Sciatic nerve (tissue), 2 donors: ENCODE measurements at places on chromosomes 4 and X.

DNA sequence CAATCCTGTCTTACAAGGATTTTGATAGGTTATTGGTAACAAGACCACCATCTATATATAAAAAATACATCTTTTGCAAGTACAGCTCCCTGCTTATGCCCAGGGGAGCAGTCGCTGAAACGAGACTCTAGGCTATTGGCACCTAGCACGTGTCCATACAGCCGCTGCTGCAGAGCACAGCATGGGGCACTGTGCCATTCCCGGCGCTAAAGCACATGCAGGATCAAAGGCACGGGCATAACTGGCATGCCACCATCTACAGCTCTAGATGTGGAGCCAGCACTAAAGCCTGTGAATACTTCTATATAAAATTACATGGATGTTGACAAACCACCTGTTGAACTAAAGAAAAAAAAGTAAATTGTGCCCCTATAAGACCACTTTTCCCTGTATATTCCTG lies 144.8 kb downstream of the COL25A1 start:
- no peak for DNase-seq

DNA sequence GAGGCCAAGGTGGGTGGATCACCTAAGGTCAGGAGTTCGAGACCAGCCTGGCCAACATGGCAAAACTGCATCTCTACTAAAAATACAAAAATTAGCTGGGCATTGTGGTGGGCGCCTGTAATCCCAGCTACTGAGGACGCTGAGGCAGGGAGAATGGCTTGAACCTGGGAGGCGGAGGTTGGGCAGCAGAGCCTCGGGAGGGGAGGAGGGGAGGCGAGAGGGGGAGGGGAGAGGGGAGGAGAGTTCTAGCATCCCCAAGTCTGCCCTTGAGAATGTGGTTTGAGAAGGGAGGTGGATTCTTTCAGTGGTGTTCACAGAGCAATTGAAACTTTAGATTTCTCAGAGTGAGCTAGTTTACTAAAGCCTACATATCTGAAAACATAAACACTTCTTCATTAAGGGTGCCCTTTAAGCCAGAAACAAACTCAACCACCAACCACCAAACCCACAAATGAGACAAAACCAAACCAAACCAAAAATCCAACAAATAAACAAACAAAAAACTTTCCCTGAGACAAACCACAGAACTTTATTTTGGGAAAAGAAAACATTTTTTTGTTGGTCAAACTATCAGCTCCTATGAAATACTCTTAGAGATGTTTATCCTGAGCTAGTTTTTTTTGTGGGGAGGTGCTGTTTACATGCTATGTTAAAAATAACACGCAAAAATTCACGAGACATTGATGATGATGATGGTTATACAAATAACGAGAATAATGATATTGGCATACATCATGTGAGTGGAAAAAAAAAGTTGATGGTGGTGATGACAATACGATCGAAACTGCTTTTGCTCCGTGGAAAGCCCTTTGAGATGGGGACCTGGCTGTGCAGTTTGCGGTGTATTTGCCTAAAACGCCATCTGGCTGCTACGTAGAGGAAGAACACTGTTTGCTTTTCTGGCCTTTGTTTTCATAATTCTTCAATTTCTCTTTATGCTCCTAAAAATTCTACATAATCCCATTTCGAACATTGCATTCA lies 98.2 kb upstream of the PRKX start:
- DNase-seq, result no peak

DNA sequence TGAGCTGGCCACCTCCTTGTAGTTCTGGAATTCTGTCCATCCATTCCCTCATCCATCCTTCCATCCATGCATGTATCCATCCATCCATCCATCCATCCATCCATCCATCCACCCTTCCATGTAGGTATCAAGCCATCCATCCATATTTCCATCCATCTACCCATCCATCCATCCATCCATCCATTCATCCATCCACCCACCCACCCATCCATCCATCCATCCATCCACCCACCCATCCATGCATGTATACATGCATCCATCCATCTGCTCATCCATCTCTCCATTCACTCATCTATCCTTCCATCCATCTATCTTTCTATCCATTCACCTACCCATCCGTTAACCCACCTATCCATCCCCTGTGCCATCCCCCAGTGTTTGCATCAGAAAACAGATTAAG lies 153.6 kb upstream of the STX18 start:
- DNase-seq, result no peak

DNA sequence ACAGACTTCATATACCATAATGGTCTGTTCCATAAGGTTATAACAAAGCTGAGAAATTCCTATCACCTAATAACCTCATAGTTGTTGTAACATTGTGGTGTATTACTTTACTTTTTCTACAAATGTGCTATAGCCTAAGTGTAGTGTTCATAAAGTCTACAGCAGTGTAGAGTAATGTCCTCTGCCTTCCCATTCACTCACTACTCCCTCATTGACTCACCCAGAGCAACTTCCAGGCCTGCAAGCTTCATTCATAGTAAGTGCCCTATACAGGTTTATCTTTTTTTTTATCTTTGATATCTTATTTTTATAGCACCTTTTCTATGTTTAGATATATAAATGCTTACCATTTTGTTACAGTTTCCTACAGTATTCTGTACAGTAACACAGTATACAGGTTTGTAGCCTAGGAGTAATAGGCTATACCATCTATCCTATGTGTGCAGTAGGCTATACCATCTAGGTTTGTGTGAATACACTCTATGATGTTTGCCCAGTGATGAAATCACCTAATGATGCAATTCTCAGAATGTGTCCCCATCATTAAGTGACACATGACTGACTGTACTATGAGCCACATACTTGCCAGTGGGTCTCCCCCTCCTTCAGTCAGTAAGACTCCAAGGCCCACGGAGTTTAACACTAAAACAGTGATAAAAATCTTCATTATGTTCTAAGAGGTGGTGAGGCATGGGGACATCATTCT lies 299.9 kb downstream of the UNC5C start:
- no peak for DNase-seq

DNA sequence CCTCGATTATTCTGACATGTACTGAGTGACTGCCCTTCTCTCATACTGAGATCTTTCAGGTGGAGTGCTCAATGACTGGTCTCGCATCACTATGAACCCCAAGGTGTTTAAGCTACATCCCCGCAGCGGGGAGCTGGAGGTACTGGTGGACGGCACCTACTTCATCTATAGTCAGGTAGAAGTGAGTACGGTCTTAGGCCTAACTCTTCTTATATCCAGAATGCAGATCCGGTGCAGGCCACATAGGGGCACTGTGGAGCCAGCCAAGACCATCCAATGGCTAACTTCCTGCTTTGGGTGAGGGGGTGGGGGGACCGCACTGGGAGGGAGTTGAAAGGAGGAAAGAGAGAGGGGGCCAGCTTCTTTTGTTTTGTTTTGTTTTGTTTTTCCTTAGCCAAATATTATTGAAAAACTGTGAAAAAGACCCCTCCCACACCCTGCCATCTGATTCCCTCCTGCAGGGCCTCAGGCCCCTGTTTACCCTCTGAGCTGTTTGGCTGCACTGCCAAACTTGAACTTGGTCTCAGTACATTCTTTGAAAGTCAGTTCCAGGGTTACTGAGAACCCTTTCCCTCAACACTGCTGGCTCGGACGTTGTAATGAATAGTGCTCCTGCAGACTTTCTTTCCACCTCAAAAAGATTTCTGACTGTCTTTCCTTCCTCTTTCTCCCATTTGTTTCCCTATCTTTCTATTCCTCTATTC lies 16.2 kb downstream of the AWAT2 start:
- DNase-seq, result no peak

GRCh38 chr4:23083391-23083790 lies 390.7 kb downstream of the GBA3 start:
- DNase-seq, result no peak

GRCh38 chrX:148930206-148930729 lies 429.9 kb downstream of the AFF2 start:
- no peak for DNase-seq

DNA sequence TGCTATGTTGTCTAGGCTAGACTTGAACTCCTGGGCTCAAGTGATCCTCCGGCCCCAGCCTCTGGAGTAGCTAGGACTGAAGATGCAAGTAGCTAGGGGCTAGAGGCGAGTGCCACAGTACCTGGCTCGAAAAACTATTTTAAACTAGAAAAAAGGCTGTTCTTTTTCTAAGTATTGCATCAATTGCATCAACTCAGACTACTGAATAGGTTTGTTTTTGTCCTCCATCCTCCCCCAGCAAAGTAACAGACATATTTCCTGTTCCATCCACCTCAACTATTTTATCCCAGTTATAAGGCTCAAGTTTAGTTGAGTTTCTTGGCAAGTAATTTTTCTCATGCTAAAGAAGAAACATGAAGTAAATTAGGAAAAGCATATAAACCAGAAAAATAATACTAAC lies 4.1 kb downstream of the SH3RF1 start:
- no peak for DNase-seq

GRCh38 chr4:2320152-2320551 lies 58.2 kb upstream of the MXD4 start:
- peak; percentile 39 for DNase-seq

- DNase-seq, result no peak
Measured at GRCh38 chrX:107574711-107575110, 53.6 kb upstream of the PRPS1 start.

GRCh38 chr4:3822230-3822947 lies 56.2 kb downstream of the ADRA2C start:
- no peak for DNase-seq

- DNase-seq, result no peak
Measured at GRCh38 chr4:124253080-124253479, 459.5 kb downstream of the ANKRD50 start.

DNA sequence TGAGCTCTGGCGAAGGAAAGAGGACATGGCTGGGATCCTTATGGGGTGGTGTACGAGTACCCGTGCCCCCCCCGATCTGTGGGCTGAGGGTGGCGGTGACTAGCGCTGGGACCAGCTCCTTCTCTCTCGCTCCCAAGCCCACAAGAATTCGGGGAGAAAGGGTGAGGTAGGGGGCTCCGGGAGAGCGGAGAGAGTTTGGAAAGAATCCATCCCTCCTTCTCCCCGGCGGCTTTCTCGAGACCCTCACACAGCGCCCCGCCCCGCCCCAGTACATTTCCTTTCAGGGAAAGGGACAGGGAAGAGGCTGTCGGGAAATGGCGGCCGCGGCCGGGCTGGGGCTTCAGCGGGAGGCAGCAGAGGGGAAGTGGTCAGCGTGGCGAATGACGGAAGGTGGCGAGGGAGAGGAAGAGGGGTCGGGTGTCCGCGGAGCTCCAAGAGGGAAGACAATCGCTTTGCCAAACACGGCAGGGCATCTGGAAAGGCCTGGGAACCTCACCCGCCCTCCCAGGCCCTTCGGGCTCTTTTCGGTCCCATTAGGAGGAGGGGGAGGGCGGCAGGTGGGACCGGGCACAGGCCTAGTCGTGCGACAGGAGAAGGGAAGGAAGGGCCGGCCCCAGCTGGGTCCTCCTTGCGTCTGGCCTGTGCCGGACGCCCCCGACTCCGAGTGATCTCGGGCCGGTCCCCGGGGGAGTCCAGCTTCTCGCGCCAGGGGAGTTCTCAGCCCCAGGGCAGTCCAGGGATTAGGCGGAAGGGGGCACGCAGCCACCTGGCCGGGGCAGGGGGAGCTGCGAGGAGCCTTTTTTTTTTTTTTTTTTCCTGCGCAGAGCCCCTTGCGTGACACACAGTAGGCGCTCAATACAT lies 10.2 kb downstream of the HNRNPH2 start:
- peak; percentile 82 for DNase-seq

- no peak for DNase-seq
Measured at GRCh38 chrX:130893356-130894085, 9.5 kb downstream of the ENOX2 start.

- peak; percentile 74 for DNase-seq
Measured at GRCh38 chr4:82044141-82044993, 329.4 kb downstream of the HNRNPD start.

- DNase-seq, result peak; percentile 63
Measured at GRCh38 chr4:42570221-42570620, 86.7 kb downstream of the ATP8A1 start.

GRCh38 chr4:141609243-141609642 lies 27.1 kb upstream of the IL15 start:
- DNase-seq, result no peak

GRCh38 chr4:39354254-39354552 lies 12.0 kb downstream of the RFC1 start:
- DNase-seq, result no peak

- no peak for DNase-seq
Measured at GRCh38 chr4:77126809-77127208, 30.2 kb upstream of the CCNG2 start.

- no peak for DNase-seq
Measured at GRCh38 chr4:132382243-132382642, 766.9 kb upstream of the PCDH10 start.

GRCh38 chr4:118076958-118077766 lies 42.9 kb downstream of the NDST3 start:
- no peak for DNase-seq

DNA sequence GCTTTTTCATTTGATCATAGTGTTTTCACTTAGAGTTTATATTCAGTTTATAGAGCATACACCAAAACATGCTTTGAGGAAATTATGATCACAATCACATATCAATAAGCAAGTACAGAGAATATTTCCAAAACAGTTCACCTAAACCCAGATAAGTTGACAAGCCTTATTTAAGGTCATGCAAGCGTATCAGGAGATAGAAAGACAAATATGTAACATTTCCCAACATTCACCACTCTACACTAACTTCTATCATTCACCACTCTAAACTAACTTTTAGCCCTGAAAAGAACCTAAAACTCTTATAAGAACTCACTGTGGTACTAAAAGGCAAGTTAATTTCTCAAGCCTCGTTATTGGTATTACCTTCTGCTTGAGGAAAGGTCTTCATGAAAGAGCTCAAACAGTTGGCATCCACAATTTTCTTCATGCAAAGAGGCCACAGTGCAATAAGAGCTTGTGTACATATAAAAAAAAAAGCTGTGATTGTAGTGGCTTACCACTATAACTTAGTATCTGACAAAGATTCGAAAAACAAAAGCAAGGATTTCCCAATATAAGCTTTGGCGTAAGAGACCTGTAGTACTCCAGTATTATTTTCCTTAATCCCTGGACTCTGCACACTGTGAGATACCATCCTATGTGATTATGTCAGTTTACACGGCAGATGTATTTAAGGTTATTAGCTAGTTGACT lies 903.3 kb downstream of the STIM2 start:
- DNase-seq, result no peak

DNA sequence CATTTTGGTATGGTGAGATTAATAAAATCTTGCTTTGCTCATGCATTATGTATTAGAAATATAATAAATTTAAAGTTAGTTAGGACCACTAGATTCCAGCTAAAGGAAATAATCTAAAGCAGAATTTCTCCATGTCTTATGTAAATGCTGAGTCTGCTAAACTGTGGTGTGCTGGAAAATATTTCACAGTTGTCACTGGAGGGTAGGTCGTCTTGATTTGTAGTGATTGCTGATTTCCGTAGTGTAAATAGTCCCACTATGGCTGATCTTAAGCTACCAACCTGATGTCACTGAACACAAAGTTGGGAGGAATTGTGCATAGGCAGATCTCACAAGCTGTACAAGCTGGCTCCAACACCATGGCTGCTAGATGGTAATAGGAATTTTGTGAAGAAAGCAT lies 133.4 kb upstream of the NR3C2 start:
- no peak for DNase-seq

DNA sequence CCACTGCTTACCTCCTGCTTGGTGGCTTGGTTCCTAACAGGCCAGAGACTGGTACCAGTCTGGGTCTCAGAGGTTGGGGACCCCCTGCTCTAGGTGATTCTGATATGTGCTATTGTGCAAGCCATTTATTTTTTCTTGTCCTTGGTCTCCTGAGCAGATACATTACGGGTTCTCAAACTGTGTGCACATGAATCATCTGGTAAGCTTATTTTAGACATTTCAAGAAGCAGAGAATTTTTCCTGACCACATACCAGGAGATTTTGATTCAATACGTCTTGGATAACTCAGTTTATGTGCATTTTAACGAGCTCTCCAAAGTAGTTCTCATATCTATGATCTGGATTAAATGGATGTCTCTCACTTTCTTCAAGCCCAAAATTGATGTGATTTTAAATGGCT lies 77.2 kb downstream of the FHIP1A start:
- no peak for DNase-seq
